ENCODE measurements at places on chromosomes 4 and X. TPM values are rescaled to one million over a fixed set of nuclear protein-coding genes. Genes with fewer than 3 reads are reported as not detected.

The SYP gene
- total RNA-seq: 15.9 TPM

The SLC26A1 gene
- total RNA-seq: not detected

The NR3C2 gene
- 6.2 TPM for total RNA-seq

- DNase-seq: no peak
- peaks cover 6% of the 10 kb centered on the region for H3K27me3 ChIP-seq
- peaks cover 3% of the 10 kb centered on the region for H3K36me3 ChIP-seq
- no peaks in the 10 kb centered on the region for H3K4me1 ChIP-seq
These were observed 63.7 kb upstream of the TXK start for GRCh38 chr4:48197643-48198237.

GRCh38 chr4:164876700-164877324 lies at the start of gene APELA:
Gene APELA (plus strand): TSS chr4:164877178. CDS start chr4:164877332, 154 bp downstream.
- DNase-seq: no peak
- no peaks in the 10 kb centered on the region for H3K4me1 ChIP-seq
- no peaks in the 10 kb centered on the region for H3K36me3 ChIP-seq
- H3K27me3 ChIP-seq: no peaks in the 10 kb centered on the region
- no peak within 1 kb of the TSS for H3K4me3 ChIP-seq

DNA sequence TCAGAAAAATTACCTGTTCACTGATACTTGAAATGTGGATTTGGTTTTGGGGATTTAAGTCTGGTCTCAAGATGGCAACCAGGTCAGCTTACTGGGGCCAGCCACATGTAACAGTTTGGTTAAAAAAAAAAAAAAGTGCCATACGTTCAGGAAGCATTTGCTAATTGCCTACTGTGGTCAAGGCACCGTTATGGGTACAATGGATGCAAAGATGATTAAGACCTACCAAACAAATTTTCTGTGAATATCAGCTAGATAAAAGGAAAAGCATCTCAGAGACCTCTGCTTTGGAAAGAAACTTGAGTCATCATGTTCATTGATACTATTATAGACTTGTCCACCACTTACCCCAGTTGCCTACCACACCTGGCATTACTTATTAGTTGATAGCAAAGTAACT lies 80.9 kb downstream of the FNIP2 start:
- H3K4me3 ChIP-seq: no peak overlapping the region
- H3K27me3 ChIP-seq: no peaks in the 10 kb centered on the region
- H3K27ac ChIP-seq: no peak overlapping the region

DNA sequence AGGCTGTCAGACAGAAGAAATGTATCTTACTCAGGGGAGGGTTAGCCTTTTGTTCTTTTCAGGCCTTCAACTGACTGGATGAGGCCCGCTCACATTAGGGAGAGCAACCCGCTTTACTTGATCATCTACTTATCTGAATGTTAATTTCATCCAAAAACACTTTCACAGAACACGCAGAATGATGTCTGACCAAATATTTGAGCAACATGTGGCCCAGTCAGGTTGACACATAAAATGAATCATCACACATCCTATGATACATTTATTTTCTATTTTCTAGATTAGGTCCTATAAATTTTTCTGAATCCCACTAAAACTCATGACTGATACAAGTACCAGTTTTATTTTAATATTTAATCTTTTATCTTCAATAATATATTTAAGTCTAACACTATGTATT lies 260.3 kb downstream of the IL15 start:
- H3K27ac ChIP-seq: no peak overlapping the region
- no peak for DNase-seq
- H3K27me3 ChIP-seq: no peaks in the 10 kb centered on the region
- H3K4me1 ChIP-seq: no peaks in the 10 kb centered on the region

- no peak overlapping the region for H3K4me3 ChIP-seq
- H3K36me3 ChIP-seq: no peaks in the 10 kb centered on the region
- no peak for DNase-seq
- H3K27ac ChIP-seq: no peak overlapping the region
- no peaks in the 10 kb centered on the region for H3K27me3 ChIP-seq
These were observed 43.1 kb downstream of the GASK1B start for GRCh38 chr4:158129694-158130093.

DNA sequence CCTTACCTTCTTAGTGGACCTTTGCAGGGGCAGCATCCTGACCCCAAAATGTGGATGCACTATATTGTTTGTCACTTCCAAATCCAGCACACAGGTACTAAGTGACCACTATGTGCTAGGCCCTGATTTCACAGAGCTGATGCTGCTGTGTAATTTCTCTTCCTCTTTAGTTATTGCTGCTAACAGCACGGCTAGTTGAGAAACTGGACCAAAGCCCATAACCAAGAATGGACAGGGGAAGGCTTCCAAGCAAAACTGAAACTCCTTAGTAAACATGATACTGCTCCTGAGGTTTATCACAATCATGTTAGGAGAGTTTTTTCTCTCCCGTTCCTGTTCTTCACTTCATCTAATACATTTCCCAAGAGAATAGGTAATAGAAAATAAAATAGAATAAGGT lies 172.9 kb upstream of the TTC29 start:
- H3K4me3 ChIP-seq: no peak overlapping the region
- peaks cover 4% of the 10 kb centered on the region for H3K36me3 ChIP-seq
- no peaks in the 10 kb centered on the region for H3K4me1 ChIP-seq
- DNase-seq: no peak

DNA sequence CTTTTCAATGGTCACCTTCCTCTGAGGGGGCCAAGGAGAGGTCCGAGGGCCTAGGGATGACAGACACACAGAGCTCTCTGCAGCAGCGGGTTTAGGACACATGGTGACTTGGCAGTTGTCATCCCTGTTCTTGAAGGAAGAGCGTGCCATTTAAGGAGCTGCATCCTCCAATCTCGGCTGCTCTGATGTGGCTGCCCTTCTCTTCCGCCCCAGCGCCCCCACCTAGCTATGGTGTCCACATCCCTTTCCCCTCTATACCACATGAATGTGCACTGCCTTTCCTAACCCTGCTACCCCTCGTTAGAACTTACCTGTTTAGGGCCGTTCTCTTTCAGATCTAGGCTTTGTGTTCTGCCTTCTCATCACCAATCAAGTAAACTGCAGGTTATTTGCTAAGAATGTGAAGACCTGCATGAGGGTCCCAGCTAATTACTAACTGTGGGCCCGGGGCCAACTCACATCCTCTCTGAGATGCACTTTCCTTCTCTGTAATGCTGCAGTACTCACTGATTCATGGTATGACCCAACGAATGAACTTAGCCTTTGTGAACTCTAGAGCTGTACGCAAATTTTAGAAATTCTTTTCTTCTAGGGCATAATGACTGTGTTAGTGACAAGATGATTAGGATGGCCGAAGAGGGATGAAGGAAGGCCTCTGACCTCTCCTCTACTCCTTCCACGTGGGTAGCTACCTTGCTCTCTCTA lies 38.2 kb downstream of the CHST7 start:
- peaks cover 17% of the 10 kb centered on the region for H3K4me1 ChIP-seq
- H3K36me3 ChIP-seq: peaks cover 6% of the 10 kb centered on the region
- peaks cover 10% of the 10 kb centered on the region for H3K27me3 ChIP-seq
- H3K27ac ChIP-seq: no peak overlapping the region

GRCh38 chr4:7444731-7445130 lies 10.0 kb upstream of the PSAPL1 start:
- H3K4me1 ChIP-seq: no peaks in the 10 kb centered on the region
- no peak overlapping the region for H3K27ac ChIP-seq
- peaks cover 6% of the 10 kb centered on the region for H3K27me3 ChIP-seq
- no peak overlapping the region for H3K4me3 ChIP-seq
- no peaks in the 10 kb centered on the region for H3K36me3 ChIP-seq
- no peak for DNase-seq

- no peak overlapping the region for H3K4me3 ChIP-seq
- no peak overlapping the region for H3K27ac ChIP-seq
- no peak for DNase-seq
- H3K27me3 ChIP-seq: no peaks in the 10 kb centered on the region
These were observed 619.2 kb upstream of the GNPDA2 start for GRCh38 chr4:45345558-45345957.

All from activated T-cell treated with anti-CD3 and anti-CD28 coated beads, Interleukin-2, amount 50 U/mL, for 72 hours (primary cell).